T-helper 1 cell (primary cell): ENCODE measurements at places on chromosomes 4 and X.

DNA sequence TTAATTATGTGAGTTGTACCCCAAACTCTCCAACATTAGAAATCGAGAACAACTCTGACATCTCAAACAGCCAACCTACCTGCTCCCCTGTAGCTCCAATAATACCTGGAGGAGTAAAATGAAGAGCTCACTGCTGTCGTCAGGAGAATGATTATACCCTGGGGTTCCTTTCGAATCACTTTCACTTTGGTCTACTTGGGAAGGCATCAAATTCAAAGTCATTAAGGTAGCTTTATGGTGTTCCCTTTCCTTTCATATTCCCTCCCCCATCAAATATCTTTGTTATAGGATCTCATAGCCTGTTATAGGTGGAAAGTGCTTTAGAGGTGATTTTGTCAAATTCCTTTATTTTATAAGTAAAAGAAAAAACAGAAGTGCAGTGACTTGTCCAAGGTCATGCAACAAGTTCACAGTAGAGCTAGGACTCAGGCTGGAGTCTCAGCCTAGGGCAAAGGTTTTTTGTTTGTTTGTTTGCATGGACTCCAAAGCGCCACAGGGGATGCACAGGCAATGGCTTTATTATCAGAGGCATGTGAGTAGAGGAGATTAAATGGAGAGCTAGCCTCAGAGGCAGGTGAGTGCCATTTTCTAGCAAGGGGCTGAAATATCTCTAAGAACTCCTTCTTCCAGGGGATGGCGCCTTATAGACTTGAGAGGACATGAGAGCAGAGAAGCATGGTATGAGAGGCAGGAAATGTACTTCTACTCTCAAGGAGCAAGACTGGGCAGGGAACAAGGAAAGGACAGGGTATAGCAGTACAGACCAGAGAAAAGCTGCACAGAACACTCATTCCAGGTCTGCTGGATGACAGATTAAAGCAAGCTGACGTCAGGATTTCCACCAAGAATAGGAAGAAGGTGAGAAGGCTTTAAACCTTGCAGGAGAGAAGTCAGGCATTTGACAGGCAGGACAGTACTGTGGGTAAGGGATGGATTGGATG is 262.1 kb upstream of the GPC4 start:
- no peak for DNase-seq

DNA sequence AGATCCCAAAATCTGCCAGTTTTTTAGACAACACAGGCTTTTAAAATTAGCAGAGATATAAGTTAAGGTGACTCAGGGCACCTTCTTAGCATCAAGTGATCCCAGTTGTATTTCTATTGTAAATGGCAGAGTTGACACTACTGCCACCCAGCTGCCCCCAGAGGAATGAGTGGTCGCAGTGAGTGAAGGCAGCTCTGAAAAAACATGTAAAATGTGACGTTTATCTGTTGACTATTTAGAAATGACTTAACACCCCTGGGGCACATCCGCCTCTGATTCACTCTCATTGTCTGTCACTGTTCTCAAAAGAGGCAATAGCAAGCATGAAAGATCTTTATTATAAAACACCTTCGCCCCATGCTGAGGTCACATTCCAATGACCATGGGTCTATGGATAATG is 592.4 kb downstream of the ACTRT1 start:
- DNase-seq = no peak

DNA sequence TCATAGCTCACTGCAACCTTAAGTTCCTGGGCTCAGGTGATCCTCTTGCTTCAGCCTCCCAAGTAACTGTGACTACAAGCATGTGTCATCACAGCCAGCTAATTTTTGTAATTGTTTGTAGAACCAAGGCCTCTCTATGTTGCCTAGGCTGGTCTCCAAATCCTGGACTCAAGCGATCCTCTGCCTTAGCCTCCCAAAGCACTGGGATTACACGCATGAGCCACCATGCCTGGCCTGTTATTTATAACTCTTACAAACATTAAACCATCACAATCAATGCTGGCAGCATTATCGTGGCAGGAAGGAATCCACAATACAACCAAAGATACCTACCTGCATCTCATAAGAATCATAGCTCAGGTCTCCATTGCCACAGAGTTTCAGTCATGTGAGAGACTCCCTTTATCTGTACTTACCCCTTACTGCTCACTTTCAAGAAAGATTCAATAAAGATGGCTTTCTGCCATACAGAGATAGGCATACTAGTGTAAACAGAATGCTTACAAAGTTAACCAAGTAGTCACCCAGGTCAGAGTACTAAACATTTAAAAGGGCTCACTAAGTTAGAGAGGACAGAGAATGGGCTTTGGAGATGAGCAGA is 48.5 kb downstream of the SMIM31 start:
- no peak for DNase-seq

- no peak for DNase-seq
Observed at GRCh38 chr4:78552389-78553042, 946 bp downstream of the ANXA3 start.

DNA sequence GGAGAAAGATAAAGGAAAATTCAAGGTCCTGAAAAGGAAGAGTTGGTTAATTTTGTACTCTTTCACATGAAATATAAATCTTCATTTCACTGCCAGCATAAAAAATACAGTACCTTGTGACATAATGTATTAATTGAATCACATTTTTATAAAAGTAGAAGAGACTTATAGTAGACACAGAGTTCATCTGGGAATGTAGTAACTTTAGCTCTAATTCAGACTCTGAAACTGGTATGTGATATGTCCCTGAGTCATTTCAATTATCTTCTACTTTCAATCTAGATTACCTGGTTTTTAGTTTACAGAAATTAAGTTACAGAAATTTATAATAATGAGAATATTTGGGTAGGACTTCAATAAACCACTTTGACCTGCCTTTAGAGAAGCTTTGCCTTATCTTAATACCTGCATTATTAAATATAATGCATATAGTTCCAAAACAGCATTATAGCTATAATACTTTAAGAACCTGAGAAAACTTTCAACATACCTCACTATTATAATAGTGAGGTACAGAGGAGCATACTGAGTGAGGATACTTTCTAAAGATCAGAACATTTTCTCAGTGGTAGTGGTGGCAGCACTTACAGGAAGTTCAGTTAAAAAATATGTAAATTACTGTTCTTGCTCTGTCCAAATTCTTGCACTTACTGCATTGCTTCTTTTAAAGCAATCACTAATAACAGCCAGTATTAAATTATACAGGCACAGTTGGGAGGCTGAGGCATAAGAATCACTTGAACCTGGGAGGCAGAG is 11.2 kb downstream of the NEK1 start:
- no peak for DNase-seq

DNA sequence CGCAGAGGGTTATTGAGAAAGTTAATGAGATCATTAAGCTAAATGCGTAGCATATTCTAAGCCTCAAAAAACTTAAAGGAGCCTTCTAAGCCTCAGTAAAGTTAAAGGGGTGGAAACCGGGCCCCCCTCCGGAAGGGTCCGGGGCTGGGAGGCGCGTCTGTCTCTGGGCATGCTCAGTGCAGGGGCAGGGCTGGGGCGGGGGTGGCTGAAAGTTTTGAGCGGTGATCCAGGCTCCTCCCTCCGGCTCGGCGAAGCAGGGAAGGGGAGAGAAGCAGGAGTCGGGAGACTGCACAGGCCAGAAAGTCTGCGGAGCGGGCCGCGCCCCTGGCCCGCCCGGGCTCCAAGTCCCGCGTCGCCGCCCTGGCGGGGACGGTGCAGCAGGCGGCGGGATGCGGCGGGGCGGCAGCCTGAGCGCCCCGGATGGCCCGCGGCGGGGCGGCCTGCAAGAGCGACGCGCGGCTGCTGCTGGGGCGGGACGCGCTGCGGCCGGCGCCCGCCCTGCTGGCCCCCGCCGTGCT is at the start of gene EVC:
EVC (plus strand) TSS at position 241 of the 518 bp plus-strand sequence; CDS start at position 421, 180 bp downstream.
- no peak for DNase-seq

DNA sequence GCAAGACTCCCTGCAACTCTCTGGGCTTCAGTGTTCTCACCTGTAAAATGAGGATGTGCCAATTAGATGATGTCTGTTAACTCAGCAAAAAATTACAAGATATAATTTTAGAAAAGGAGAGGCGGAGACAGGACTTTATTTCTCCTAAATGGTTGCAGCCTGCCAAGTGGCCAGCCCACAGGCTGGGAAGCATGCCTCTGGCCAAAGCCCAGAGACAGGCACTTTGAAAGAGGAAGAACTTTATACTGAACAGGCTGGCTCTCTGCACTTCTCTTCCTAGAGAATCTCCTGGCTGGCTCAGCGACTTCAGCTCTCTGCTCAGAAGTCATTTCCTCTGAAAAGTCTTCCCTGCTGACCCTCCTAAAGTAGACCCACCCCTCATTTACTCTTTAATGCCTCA is 3.7 kb downstream of the PRDM5 start:
- DNase-seq = no peak

GRCh38 chr4:119598521-119598920 is 30.1 kb downstream of the PDE5A start:
- no peak for DNase-seq

DNA sequence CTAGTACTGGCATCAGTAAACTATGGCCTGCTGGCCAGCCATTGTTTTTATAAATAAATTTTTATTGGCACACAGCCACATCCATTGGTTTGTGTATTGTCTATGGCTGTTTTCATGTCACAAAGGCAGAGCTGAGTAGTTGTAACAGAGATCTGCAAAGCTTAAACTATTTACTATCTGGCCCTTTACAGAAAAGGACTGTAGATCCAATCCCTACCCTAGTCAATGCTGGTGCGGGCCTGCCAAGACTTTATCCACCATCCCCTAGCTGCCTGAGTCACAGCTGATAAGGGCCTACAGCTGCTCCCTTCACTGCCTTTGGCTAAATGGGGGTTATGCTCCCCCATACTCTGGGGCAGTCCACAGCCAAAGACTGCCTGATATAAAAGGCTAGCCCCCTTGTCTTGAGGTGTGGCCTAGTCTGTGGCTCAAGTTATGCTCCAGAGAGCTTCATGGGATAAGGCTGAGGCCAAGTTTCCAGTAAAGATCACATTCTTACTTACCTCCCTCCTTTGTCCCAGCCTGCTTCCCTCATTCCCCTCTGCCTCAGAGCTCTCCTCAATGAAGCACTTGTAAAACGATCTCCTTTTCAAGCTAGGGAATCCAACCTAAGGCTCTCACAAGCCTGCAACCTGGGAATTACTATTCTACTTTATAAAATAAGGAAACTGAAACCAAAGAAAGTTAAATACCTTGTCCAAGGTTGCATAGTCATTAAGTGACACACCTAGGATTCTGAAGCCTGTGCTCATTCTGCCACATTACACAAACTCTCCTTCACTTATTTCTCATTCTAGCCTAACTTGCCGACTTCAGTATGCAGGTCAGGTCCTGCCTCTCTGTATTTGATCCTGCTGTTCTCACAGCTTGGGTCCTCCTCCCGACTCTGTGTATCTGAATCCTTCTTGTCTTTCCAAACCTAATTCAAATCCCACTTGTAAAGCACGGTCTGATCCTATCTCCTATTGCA is 20.7 kb downstream of the ACE2 start:
- no peak for DNase-seq

- DNase-seq = peak; percentile 82
Observed at GRCh38 chr4:2484993-2485392, 16.1 kb downstream of the RNF4 start.

- no peak for DNase-seq
Observed at GRCh38 chr4:41154814-41155177, 59.5 kb downstream of the APBB2 start.

- peak; percentile 82 for DNase-seq
Observed at GRCh38 chrX:72169008-72169728, 12.4 kb upstream of the PIN4 start.

GRCh38 chrX:16039363-16039762 is 84.0 kb upstream of the GRPR start:
- DNase-seq = no peak

DNA sequence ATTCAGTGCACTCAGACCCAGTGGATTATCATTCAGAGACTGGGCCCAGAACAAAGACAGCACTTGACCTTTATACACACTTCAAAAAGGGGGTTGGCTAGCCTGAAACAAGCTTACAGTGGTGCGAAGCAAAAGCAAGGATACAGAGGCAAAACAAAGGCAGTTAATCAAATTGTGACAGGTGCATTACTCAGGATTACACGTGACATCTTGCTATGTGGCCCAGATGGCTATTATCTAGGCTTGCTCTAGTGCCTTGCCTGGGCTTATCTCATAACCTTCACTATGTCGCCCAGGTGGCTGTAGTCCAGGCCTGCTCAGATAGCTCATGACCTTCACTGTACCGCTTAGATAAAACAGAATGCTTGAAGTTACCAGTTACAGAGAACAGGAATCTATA is 1092.1 kb upstream of the PRKX start:
- DNase-seq = no peak

DNA sequence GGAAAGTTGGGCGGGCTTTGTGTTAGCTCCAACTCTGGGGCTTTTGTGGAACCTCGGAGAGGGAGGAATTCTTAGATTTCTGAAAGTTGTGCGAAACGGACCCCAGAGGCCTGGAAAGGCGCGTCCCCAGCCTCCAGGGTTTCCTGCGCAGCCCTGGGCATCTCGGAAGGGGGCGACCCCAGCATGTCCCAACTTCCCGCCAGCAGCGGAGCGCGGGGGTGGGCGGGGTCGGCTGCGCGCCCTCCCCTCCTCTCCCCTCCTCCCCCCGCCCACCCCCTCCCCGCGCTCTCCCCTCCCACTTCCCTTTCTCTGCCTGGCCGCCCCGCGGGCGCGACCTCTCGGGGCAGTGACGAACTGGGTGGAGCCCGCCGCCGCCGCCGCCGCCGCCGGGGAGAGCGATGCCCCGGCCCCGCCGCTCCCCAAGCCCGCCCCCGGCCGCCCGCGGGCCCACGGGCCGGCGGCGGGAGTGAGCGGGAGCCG is 16.8 kb downstream of the PTTG2 start:
- DNase-seq = peak; percentile 75

DNA sequence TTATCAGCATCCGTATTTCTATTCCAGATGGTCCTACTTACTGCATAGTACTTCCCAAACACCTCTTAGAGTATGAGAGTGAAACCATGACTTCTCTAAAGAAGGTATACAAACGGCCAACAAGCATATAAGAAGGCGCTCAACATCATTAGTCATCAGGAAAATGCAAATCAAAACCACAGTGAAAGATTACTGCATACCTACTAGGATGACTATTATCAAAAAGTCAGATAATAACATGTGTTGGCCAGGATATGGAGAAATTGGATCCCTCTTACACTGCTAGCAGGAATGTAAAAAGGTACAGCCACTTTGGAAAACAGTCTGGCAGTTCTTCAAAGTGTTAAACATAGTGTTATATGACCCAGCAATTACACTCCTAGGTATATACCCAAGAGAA is 215.3 kb upstream of the CXorf66 start:
- no peak for DNase-seq

- no peak for DNase-seq
Observed at GRCh38 chr4:156084373-156084772, 130.7 kb upstream of the CTSO start.

GRCh38 chrX:103155201-103155600 is 59.7 kb upstream of the BEX4 start:
- DNase-seq = no peak

GRCh38 chr4:149987330-149988086 is 90.7 kb upstream of the DCLK2 start:
- no peak for DNase-seq

- no peak for DNase-seq
Observed at GRCh38 chr4:146236216-146236615, 21.9 kb downstream of the REELD1 start.

- no peak for DNase-seq
Observed at GRCh38 chrX:121216641-121217374, 169.4 kb downstream of the GLUD2 start.
